ENCODE measurements at places on chromosomes 12 and 14.

DNA sequence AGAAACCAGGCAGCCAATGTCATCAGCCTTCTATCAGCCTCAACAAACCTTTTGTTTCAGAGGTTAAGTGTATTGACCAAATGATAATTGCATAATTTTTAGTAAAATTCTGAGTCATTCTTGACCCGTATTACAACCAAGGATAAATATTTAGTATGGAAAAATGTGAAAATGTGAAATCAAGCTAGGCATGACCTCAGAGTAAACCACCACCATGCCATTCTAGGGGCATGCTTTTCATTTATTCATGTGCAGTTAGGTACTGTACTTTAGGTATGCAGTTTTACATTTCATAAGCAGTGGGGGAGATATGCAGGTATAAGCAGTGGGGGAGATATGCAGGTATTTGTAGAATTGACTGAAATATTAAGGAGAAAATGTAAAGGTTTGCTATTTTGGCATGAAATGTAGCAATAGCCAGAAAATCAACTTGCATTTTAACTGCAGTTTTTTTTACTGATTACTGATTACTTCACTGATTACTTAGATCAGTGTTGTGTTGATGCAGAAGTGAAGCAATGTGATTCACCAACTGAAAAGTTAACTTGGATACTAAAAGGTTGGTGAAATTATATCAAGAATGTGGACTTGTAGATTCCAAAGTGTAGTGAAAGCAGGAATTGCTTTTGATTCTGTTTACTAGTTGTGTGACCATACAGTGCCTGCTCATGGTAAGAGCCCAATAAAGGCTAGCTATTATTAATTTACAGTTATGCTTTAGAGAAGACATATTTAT, 184.2 kb downstream of the ESR2 start:
- no peak for DNase-seq

- no peak for DNase-seq
These were observed 68.2 kb upstream of the IGF1 start for GRCh38 chr12:102548543-102548942.

DNA sequence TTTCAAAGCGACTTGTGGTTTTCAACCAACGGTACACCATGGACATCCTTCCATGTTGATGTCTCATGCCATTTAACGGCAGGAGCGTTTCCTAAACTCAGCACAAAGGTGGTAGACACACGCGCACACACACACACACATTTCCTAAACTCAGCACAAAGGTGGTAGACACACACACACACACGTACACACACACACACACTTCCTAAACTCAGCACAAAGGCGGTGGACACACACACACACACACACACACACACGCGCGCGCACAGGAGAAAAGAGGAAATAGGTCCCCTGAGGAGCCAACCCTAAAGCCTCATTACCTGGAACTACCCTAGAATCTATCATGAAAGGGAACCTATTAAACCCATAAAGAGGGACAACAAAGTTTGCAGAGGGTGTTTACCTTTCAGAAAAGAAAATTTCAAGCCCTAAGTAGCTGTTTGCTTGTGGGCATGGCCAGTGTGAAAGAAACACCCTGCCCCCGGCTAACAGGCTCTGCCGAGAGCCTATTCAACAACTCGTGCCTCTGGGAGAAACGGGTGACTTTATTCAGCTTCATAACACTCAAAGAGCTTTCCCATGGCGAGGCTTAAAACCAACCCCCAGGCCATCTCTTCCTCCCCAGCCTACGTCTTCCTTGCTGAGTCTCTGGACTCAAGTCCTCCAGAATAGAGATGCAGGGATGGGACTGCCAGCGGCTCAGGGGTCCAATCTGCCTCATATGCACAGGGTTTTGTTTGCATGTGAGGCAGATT, 31.8 kb downstream of the SLC8B1 start:
- DNase-seq: no peak

GRCh38 chr14:52235434-52235833, 32.1 kb upstream of the PTGDR start:
- DNase-seq: no peak

- DNase-seq: no peak
These were observed 211.6 kb upstream of the IGF1 start for GRCh38 chr12:102691773-102692555.

DNA sequence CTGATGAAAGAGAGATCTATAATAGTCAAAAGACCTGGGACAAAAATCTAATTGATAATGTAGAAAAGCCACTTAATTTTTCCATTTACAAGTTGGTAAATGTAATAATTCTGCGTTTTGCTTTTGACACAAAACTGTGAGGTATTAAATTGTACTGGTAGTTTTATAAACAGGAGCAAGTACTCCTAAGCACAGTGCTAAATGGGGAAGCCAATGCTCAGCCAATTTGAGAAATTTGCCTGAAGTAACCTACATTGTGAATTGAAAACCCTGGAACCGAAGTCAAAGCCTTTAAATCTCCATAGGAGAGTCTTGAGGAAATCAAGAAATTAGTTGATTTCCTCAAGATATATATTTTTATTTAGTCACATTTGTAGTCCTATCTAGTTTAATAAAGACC, 152.8 kb downstream of the SLCO1B3 start:
- DNase-seq: no peak

DNA sequence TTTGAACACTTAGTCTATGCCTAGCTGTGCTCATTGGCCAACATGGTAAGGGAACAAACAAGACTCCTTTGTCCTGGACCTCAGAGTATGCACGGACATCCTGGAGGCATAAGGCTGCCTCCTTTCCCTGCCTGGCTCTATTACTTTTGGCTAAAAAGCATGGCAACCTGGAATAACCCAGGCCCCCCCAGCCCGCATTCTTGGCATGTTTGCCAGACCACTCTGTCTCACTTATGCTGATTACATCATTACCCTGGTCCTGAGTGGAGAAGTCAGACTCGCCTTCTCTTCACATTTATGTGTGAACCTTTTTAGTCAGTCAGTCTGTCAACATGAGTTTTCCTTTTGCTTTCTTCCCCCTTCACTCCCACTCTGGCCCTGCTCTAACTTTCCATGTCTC, 58.0 kb upstream of the ELK3 start:
- no peak for DNase-seq

- DNase-seq: no peak
These were observed 224.4 kb downstream of the FBXL14 start for GRCh38 chr12:1369938-1370500.

GRCh38 chr12:131747276-131748177, 36.6 kb downstream of the SFSWAP start:
- DNase-seq: no peak

- DNase-seq: no peak
These were observed 276.9 kb upstream of the PRKD1 start for GRCh38 chr14:30204431-30204980.

- DNase-seq: no peak
These were observed 22.1 kb upstream of the CD69 start for GRCh38 chr12:9782547-9783382.

GRCh38 chr12:62916632-62917425, 18.1 kb downstream of the PPM1H start:
- DNase-seq: no peak

- DNase-seq: no peak
These were observed 3.8 kb downstream of the SETD3 start for GRCh38 chr14:99476864-99477263.

- no peak for DNase-seq
These were observed 152.3 kb upstream of the C14orf180 start for GRCh38 chr14:104427131-104427851.

GRCh38 chr12:72901685-72902084, 629.5 kb downstream of the TRHDE start:
- no peak for DNase-seq

DNA sequence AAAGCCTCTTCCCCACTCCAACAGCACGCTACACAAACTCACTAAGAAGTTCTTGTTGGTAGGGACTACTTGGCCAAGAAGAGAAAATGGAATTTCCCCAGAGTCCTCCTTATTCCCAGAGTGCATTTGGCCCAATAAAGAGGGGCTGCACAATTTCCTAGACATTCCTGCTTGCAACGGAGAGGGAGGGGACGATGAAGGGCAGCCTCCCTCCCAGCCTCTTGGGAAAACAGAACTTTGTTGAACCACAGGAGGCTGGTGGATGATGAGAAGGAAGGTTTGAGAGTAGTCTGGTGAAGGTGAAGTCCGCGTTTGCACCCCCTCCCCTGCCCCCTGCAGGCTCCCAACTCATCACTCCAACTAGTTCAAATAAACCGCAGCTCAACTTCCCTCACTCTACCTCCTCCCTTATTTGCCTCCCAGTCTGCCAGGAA, 19.1 kb upstream of the TBX3 start:
- DNase-seq: no peak

GRCh38 chr12:45879363-45879895, 110.9 kb downstream of the SCAF11 start:
- DNase-seq: no peak

DNA sequence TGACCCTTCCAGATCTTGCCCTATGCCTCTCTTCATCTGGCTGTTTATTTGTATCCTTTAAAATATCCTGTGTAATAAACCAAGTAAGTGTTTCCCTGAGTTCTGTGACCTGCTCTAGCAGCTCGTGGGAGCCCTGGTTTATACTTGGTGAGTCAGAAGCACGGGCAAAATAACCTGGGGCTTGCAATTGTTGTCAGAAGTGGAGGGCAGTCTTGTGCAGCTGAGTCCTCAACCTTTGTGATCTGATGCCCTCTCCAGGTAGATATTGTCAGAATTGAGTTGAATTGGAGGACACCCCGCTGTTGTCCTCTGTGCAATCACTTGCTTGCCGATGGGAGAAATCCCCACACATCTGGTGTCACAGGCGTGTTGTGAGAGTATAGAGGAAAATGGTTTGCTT, 62.5 kb upstream of the PRICKLE1 start:
- DNase-seq: no peak

- no peak for DNase-seq
These were observed 2.0 kb upstream of the DNAJC14 start for GRCh38 chr12:55831447-55831815.

- DNase-seq: no peak
These were observed 7.4 kb upstream of the GABARAPL1 start for GRCh38 chr12:10205220-10205807.

DNA sequence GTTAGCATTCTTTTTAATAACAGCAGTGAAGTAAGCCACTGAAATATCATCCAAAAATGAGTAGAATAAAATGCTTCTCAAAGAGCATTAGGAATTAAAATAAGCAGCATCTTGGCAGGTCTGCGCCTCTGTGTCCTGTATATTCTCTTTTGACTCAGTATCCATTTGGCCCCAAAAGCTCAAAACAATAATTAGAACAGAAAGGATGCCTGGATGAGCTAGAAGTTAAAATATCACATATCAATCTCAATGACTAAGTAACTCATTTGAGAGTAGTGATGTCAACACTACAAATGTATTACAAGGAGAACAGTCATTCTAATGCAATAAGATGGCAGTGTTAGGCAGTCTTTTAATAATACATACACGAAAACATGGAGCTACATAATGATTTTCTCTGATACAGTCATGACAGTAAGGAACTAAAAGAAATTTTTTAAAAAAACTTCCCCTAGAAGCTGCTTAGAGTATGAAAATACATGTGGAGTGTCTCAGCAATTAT, 160.9 kb upstream of the ABCD2 start:
- no peak for DNase-seq

GRCh38 chr12:71045781-71046180, 112.0 kb downstream of the TSPAN8 start:
- no peak for DNase-seq

GRCh38 chr14:59199614-59200013, 11.1 kb downstream of the DAAM1 start:
- no peak for DNase-seq

- DNase-seq: no peak
These were observed 43.1 kb upstream of the FKBP4 start for GRCh38 chr12:2751686-2752085.

GRCh38 chr14:50756300-50756699, 74.7 kb downstream of the NIN start:
- DNase-seq: no peak

DNA sequence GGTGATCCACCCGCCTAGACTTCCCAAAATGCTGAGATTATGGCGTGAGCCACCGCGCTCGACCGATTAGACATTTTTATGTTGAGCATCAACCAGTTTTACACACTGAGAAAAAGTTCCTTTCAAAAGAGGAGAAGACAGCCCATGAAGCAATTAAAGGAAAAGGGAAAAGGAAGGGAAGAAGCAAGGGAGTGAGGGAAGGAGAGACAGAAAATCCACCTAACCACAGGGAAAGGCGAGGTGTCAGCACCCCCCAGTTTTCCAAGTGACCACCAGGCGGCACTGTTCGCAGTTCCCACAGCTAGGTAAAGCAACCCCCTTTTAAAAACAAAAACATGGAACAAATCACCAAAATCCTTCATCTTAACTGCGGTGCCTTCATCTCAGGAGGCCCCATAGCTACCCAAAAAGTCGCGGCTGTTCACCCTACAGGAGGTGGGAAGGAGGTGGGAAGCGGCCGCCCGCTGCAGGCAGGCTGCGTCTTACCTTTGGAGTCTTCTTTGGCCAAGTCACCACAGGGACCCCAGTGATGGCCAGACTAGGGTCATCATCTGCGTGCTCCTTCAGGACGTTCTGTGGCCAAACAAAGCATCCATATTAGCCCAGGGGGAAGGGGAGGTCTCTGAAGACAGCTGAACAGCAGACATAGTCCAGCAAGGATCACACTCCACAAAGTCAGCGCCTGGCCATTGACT, 86.6 kb downstream of the KDM2B start:
- DNase-seq: no peak

DNA sequence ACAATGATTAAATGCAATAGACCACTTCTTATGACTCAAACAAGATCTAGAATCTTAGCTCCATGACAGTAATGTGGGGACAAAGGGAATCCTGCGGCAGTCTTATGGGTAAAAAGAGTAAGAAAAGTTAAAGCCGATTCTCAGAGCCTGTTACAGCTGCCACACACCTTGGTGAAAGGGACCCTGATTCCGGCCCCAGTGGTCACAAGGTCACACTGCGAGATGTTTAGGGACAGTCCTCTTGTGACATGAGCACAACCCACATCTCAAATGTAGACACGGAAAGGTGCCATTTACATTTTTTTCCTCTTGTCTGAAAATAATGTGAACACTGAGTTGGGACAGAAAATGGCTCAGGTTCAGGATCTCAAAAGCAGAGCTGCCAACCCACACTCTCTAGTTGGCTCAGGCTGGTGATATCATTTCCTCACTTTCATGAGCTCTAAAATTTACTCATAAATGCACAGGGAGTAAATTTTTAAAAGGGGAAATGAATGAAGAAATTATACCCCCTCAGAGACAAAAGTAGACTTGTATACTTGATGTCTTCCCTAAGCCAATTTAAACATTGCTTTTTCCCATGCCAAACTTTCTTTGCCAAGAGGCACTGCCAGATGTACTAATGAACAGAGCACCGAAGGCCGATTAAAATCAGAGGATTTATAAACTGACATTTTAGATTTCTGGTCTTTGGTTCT, 113.1 kb upstream of the OVCH1 start:
- no peak for DNase-seq

GRCh38 chr12:40892528-40892927, 200.3 kb downstream of the CNTN1 start:
- DNase-seq: no peak

- DNase-seq: no peak
These were observed 58.6 kb downstream of the GLT1D1 start for GRCh38 chr12:128911861-128912260.

- no peak for DNase-seq
These were observed 466.5 kb downstream of the TMTC2 start for GRCh38 chr12:83153177-83153576.

- no peak for DNase-seq
These were observed 24.7 kb downstream of the SERPINA3 start for GRCh38 chr14:94636744-94637412.

Data from cortex of kidney (tissue), 1 donor.